ENCODE measurements at places on chromosomes 3 and 15. TPM values are rescaled to one million over a fixed set of nuclear protein-coding genes. Genes with fewer than 3 reads are reported as not detected.

DNA sequence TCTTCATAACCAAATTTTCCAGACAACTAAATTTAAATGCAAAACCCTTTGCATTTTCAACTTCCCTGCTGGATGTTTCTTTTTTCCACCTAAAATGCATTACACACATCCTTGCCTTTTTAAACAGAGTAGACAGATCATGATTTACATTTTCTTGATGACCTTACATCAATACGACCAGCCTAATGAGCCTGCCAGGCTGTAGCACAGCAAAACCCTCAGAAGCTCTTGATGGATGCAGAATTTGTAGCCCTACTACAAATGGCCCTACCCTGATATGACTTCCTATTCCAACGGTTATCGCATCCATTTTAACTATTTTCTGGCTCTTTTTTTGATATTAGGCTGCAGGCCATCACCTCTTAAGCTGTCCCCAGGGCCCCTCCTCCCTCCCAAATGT lies 66.3 kb downstream of the NTRK3 start:
- DNase-seq, result no peak

DNA sequence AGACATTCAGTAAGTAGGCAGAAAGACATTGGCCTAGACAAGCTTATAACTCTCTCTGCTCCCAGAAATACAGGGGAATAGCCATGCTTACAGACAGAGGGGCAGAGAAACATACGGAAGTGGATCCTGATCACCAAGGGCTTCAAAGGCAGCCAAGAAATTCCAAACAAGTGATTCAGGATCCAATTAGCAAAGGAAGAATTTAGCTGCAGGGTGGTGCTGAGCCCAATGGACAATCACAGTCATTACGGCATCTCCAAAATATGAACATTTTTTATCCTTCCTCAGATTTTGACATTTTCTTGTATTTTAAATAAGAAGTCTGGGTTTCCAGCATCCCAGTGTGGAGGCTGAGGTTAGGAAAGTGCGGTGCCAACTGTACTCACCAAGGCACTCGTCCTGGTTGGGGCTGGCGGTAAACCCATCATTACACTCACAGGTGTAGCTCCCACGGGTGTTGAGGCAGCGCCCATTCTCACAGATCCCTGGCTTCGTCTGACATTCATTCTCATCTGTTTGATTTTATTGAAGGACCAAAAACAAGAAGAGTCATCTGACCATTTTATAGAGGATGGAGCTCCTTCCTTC lies 96.8 kb downstream of the DUT start:
- no peak for DNase-seq

GRCh38 chr3:41503998-41504623 lies 304.8 kb downstream of the CTNNB1 start:
- no peak for DNase-seq

DNA sequence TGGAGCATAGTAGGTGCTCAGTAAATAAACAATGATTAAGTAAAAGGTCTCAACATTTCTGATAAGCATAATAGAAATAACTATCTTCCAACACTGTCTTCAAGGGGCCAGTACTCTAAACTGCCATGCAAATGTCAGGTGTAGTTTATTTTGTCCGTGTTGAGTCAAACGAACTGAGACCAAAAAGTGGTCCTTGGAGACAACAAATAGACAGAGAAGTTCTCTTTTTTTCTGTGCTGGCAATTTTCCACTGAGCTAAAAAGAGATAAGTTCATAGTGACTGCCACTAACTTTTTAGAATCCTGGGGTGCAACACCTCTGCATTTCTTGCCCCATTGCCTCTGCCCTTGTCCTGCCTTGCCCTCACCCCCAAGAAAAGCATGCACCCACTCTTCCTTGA lies 14.7 kb upstream of the MBNL1 start:
- no peak for DNase-seq

DNA sequence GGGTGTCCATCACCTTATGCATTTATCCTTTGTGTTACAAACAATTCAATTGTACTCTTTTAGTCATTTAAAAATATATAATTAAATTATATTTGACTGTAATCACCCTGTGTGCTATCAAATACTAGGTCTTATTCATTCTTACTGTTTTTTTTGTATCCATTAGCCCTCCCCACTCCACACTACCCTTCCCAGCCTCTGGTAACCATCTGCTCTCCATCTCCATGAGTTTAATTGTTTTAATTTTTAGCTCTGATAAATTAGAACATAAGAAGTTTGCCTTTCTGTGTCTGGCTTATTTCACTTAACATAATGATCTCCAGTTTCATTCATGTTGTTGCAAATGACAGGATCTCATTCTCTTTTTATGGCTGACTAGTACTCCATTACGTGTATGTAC lies 16.8 kb downstream of the C3orf20 start:
- DNase-seq, result no peak

GRCh38 chr15:57375827-57376695 lies at the start of gene CGNL1:
TSS of gene CGNL1 (plus strand) at chr15:57376505. CDS start at chr15:57438000, 61,495 bp downstream.
- DNase-seq, result peak; percentile 78

EOGT gene
- total RNA-seq, result 4.3 TPM

CIB2 gene
- total RNA-seq, result 0.20 TPM

CCRL2 gene
- 0.55 TPM for total RNA-seq

SLC28A1 gene
- 64.6 TPM for total RNA-seq

ZCWPW2 gene
- total RNA-seq, result 0.30 TPM

RFTN1 gene
- 20.9 TPM for total RNA-seq

HHATL gene
- 0.40 TPM for total RNA-seq
